ENCODE measurements at places on chromosomes 5 and 9.

- no peak for DNase-seq
Measured at GRCh38 chr9:116149844-116150243, 3.7 kb upstream of the PAPPA start.

DNA sequence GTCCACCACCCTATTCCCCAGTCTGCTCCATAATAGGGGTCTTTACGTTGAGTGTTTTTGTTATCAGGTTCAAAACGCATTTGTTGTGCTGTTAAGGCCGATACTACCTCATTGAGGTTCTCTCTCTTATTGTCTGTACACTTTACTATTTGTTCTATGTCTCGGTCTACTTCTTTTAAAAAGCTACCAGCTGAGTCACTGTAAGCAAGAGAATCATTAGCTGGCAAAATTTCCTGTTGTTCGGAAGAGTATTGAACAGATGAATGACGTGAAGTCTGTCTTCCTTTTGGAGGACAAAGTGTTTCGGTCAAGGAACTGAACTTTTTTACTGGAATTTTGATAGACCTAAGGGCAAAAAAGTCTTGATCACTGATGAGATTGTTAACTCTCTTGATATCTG, 10.3 kb downstream of the LYSMD3 start:
- no peak for DNase-seq

DNA sequence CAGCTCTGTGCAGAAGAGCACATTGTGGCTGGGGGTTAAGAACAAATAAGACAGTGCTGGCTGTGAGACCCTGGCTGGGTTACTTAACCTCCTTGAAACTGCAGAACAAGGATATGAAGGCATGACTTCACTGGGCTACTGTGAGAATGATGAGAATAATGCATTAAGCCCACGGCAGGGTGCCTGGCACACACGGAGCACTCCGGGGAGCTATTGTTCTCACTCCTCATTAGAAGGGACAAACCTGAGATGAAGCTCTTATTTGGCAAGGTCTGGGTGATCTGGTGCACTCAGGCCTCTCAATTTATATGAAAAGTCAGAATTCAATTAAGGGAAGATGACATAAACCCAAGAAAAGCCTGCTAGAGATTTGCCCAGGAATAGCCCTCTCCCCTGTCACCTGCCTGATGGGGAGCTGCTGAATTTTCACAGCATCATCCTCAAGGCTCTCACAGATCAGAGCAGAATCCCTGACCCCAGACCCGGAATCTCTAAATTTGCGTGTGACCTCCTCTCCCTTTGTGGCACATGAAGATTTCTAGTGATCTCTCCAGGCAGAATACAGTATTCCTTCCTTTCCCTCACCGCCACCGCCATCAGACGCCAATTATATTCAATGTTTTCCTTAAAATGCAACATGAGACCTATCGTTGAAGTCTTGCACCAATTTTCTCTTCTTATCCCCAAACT, 102.1 kb downstream of the COL23A1 start:
- no peak for DNase-seq

GRCh38 chr5:76811214-76811613, 7.6 kb upstream of the F2RL1 start:
- DNase-seq = no peak

DNA sequence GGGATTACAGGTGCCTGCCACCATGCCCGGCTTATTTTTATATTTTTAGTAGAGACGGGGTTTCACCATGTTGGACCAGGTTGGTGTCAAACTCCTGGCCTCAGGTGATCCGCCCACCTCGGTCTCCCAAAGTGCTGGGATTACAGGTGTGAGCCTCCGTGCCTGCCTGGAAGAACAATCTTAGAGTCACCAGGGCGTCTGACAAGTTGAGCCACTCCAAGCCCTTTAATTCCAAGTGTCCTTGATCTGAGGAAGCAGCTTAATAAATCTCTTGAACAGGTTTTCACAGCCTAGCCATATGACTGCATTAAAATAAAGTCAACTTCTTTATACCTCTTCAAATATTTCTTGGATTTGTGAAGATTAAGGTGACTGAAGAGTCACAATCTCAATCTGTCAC, 31.5 kb downstream of the SLC44A1 start:
- DNase-seq = no peak

DNA sequence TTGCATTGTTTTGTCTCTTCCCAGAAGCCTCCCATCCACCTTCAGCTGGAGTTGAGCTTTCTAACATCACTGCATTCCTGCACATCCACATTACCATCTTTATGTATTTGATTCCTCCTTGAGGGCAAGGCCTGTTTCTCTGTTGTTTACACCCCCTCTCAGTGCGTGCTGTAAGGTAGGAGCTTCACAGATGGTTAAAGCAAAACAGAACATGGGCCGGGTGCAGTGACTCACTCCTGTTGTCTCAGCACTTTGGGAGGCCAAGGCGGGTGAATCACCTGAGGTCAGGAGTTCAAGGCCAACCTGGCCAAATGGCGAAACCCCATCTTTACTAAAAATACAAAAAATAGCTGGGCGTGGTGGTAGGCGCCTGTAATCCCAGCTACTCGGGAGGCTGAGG, 110.9 kb downstream of the KCNIP1 start:
- DNase-seq = no peak

GRCh38 chr9:121838746-121839669, 187.6 kb downstream of the DAB2IP start:
- no peak for DNase-seq

GRCh38 chr5:112579599-112580170, 158.0 kb upstream of the APC start:
- DNase-seq = no peak

- DNase-seq = no peak
Measured at GRCh38 chr9:68914751-68915150, 99.2 kb downstream of the PRKACG start.

- DNase-seq = no peak
Measured at GRCh38 chr5:111954516-111955395, 197.8 kb upstream of the NREP start.
